Activated CD8-positive, alpha-beta T cell treated with anti-CD3 and anti-CD28 coated beads, Interleukin-2, amount 10 ng/mL, durations not matched to agents 7 days and 5 days (primary cell): ENCODE measurements at places on chromosomes 2 and 18. TPM values are rescaled to one million over a fixed set of nuclear protein-coding genes. Genes with fewer than 3 reads are reported as not detected.

- H3K4me1 ChIP-seq: no peaks in the 10 kb centered on the region
- H3K27me3 ChIP-seq: peaks cover 18% of the 10 kb centered on the region
- no peak for DNase-seq
- no peak overlapping the region for H3K4me3 ChIP-seq
- H3K27ac ChIP-seq: no peak overlapping the region
These were observed 184.3 kb downstream of the RPIA start for GRCh38 chr2:88875736-88876135.

The IL1F10 gene
- total RNA-seq: not detected

The SMCHD1 gene
- 142 TPM for total RNA-seq

The TUBA3E gene
- not detected for total RNA-seq

GRCh38 chr2:207478572-207478971 is 51.2 kb upstream of the CREB1 start:
- H3K27ac ChIP-seq: no peak overlapping the region
- H3K36me3 ChIP-seq: no peaks in the 10 kb centered on the region
- no peaks in the 10 kb centered on the region for H3K27me3 ChIP-seq
- DNase-seq: no peak
